ENCODE measurements at places on chromosomes 5 and 9.
A peak's percentile ranks its signal among the peaks of the same experiment; 100 is the strongest.

GRCh38 chr5:133256276-133256675 is 204.5 kb downstream of the HSPA4 start:
- no peak for DNase-seq

DNA sequence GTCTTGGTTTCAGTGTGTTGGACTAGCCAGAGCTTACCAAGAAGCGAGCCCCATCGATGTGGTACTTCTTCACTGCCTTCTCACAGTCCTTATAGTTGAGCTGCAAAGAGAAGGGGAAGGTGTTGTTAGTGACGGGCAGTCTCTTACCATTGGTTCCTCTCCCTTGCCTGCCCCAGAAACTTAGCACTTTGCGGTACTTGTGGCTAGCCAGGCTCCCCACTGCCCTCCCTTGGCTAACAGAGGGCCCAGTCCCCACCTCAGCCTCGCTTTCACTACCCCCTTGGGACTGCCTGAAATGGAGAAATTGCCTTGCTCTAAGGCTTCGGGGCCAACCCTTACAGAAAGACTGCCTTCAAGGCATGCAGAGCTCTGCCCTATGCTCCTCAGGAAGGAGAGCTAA is 4.3 kb downstream of the LCP2 start:
- DNase-seq = no peak

DNA sequence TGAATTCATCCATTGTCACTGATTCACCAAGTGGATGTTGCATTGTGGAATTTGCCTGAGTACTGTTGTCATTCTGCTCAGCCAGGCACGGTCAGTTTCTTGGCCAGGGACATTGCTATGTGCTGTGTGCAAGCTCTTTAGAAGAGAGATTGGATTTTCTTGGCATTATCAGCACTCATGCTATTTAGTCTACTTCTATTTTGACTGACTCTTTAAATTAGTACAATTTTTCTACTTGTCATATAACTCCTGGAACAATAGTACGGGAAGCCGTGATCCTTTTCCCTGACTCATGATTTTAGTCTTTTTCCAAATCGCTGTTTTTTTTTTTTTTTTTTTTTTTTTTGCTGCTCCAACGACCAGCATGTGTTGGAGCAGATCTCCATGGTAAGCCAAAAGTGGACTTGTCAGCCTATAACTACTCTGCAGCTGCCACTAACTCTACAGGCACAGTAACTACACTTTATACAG is 129.7 kb downstream of the CDC42SE2 start:
- peak; percentile 38 for DNase-seq

GRCh38 chr5:75058986-75059535 is 6.7 kb upstream of the GCNT4 start:
- peak; percentile 6 for DNase-seq

DNA sequence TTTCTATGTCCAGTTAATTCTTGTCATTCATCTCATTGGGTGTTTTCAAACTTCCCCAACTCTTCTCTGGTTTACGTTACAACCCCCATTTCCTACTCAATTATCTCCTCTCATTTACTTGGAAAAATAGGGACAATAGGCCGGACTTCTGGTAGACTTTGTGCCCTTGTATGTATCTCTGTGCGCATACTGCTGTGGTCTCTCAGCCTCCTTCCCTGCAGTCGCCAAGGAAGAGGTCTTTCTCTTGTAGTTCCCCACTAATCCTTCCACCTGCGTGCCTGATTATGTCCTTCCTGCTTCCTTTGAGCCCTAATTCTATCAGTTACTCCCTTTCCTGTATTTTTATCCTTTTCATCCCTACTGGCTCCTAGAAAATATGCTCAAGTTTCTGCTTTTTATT is 176.3 kb downstream of the GDNF start:
- DNase-seq = no peak

DNA sequence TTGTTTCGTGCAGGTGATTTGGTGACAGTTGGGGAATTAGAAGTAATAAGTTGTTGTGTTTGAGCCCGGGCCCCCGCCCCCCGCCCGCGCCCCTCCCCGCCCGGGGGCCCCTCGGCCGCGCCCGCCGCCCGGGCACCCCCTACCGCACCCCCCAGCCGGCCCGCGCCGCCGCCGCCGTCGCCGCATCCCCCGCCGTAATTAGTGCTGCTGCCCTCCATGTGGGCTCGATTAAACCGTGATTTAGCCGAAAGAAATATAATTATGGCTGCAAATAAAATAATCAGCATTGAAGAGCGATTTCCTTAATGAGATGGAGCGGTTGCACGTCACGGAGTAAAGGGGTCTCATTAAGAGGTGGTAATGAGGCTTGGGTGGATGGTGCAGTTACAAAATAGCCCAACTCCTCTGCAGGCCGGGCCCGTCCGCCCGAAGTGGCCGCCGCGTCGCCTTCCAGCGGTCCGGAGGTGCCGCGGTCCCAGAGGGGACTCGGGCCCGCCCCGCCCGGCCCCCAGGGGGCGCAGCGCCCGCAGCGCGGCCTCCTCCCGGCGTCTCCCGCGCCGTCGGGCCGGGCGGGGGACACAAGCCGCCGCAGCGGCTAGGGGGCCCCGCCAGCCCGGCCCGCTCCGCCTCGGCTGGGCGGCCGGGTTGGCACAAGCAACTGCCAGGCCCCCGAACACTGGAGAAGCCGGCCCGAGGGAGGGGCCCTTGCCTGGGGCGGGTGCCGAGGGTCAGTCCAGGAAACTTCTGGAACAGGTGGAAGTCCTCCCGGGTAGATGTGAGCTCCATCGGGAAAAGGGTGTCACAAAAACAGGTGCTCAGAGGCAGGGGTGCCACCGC is 6.9 kb upstream of the OTP start:
- no peak for DNase-seq

- DNase-seq = no peak
Measured at GRCh38 chr5:179345183-179345432, 153 bp downstream of the ADAMTS2 start.

GRCh38 chr5:130601-131131 is 38.7 kb downstream of the PLEKHG4B start:
- DNase-seq = peak; percentile 45

DNA sequence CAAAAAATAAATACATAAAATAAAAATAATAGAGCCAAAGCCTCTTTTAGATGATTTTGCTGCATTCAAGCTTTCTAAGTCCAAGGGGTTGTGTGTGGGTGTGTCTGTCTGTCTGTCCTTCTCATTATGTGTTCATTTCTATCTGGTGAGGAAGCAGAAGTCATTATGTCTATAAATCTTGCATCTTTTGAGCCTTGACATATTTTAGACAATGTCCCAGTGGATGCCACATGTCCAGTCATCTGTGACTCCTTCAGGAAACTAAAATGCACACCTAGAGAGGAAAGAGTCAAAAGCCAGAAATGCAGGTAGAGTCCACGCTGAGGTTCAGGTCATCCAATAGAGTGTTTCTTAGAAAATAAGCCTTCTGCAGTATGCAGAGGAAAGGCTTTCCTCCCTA is 80.9 kb downstream of the GALNT10 start:
- no peak for DNase-seq

DNA sequence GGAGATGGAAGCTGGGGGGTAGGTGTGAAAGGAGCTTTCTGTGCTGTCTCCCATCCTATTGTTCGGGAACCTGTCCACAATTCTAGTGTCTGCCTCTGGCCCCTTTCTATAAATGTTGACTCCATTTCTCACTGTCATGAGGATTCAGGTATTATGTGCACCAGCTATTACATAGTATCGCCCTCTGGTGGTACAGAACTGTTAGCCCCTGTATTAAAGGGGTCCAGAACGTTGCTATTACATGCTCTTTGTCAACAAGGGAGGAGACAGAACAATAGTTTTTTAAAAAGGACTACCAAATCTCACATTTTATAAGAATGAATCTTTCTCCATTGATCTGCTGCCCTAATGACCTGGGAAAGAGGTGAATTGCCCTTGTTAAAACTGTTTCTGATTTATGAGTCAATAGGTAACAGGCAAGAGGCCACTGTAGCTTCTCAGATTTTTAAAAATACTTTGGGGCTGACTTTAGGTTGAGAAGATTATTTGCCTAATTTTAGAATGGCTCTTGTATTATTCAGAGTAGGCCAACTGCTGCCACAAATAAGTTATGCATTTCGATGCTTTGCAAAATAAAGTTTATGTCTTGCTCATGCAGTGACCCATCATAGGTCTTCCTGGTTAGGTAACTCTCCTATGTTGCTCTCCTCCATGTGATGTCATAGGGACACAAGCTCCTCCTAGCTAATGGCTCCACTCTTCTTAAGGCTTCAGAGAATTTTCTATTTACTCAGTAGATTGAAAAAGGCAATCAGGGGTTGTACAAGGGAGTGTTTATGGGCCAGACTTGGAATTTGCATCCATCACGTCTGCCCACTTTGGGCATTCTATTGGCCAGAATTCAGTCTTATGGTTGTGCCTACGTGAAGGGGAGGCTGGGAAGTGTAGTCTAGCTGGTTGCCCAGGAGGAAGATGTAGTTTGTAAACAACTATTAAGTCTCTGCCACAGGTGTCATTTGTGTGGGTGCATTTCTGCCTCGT is 20.8 kb downstream of the DCANP1 start:
- peak; percentile 59 for DNase-seq

- DNase-seq = no peak
Measured at GRCh38 chr9:9299134-9299533, 1313.7 kb downstream of the PTPRD start.

GRCh38 chr5:18553269-18553668 is 919.0 kb downstream of the TAF11L14 start:
- peak; percentile 8 for DNase-seq

- peak; percentile 59 for DNase-seq
Measured at GRCh38 chr5:156396063-156396829, 69.3 kb downstream of the SGCD start.

DNA sequence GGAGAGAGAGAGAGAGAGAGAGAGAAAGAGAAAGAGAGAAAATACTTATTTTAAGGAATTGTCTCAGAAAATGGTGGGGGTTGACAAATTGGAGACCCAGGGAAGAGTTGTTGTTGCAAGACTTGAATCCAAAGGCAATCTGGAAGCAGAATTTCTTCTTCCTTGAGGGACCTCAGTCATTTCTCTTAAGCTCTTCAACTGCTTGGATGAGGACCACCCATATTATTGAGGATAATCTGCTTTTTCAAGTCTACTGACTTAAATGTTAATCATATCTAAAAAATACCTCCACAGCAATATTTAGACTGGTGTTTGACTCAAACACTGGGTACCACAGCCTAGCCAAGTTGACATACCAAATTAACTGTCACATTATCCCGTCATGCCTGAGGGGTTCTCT is 2.9 kb downstream of the CDKN2B-AS1 start:
- DNase-seq = no peak

DNA sequence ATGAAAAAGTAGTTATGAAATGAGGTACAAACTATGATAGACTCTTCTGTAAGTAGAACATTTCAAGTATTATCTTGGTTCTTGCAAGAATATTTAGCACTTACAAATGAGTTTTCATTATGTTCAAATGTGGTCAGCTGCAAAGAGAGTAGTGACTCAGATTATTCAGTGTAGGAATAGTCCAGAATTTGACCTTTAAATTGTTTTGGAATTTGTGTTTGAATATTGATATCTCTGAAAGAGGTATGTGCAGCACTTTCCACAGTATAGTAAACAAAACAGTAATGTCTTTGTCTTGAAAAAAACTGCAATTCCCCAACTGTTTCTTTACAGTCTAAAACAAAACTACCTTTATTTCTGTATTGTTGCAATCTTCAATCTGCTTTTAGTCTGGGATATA is 56.1 kb downstream of the WDR70 start:
- peak; percentile 13 for DNase-seq

- DNase-seq = no peak
Measured at GRCh38 chr5:154653764-154654485, 101.3 kb upstream of the LARP1 start.

GRCh38 chr9:127698985-127699670 is 7.7 kb upstream of the CFAP157 start:
- peak; percentile 98 for DNase-seq

- no peak for DNase-seq
Measured at GRCh38 chr9:8610256-8610655, 810.7 kb upstream of the DMAC1 start.

DNA sequence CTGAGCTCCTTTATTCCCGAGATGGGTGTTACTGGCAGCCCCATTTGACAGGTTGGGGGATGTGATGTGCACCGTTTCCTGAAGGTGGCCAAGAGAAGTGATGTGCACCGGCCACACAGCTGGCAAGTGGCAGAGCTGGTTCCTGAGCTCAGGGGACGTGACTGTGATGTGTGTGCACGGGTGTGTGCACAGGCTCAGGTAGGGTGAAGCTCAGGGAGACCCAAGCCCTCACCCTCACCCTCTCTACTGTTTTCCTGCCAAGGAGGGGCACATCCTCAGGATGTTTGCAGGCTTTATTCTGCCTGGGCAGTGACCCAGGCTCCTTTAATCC is 56.6 kb downstream of the WWC1 start:
- DNase-seq = no peak

DNA sequence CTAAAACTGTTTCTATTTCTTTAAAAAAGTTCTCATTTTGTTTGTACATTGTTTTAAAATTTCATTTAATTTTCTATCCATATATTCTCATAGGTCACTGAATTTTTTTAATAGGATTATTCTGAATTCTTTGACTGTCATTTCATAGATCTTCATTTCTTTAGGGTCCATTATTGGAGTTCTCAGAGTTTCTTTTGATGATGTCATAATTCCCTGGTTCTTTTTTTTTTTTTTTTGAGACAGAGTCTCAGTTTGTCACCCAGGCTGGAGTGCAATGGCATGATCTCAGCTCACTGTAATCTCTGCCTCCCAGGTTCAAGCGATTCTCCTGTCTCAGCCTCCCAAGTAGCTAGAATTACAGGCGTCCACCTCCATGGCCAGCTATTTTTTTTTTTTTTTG is 89.9 kb downstream of the DMRT2 start:
- DNase-seq = no peak

- no peak for DNase-seq
Measured at GRCh38 chr9:97565262-97565661, 63.8 kb downstream of the TMOD1 start.

GRCh38 chr5:141757402-141757801 is 75.4 kb upstream of the ARAP3 start:
- DNase-seq = peak; percentile 39

- peak; percentile 51 for DNase-seq
Measured at GRCh38 chr5:93587597-93588351, 4.8 kb downstream of the NR2F1 start.

DNA sequence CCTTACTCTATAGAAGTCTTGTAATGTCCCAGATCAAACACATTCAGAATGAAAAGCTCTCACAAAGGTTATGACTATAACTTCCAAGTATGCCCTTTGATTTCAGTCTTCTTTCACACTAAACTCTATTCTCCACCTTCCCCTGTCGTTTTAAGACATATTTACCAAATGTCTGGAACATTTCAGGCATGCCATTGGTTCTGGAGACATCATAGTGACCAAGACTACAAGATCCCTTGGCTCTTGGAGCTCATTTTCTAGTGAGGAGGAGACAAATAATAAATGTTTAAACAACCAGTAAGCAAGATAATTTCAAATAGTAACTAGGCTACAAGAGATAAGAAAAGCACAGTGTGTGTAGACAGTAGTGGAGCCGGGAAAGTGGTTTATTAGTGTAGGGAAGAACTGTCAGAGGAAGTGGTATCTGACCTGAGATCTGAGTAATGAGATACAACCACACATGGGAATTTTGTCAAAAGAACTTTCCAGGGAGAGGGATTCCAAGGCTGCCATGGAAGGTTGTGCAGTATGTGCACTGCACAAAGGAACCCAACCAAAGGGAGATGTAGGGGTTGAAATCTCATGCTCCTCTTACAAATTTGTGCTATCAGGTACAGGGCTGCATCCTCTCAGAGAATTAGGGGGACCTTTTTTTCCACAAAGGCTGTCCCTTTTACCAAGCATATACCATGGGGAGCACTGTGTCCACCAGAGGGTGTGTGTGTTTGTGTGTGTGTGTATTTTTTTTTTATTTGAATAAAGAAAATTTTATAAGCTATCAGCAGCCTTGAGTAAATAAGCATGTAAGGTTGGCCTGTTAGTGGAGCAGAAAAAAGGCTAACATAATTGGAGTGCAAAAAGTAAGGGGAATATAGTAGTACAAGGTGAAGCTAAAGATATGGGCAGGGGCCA is 1279.1 kb upstream of the WWC1 start:
- no peak for DNase-seq
